ENCODE measurements at places on chromosomes 6 and 20.
A peak's percentile ranks its signal among the peaks of the same experiment; 100 is the strongest.

GRCh38 chr20:62363920-62364851, 2.9 kb downstream of the LAMA5 start:
- no peak for DNase-seq

DNA sequence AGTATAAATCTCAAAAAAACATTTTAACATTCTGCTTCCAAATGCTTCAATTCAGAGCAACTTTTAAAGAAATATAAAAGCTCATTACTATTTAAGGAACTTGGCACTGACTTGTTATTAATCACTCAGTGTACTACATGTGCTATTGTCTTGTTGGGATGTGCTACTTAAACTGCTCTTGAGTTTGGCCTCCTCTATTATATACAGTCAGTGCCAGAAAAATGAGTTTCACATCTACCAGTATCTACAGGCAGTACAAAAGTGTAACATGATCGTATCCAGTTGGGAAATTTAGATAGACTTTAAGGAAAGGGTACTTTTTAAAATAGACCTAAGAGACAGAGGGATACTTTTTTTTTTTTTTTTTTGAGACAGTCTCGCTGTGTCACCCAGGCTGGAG, 627.3 kb upstream of the SLC35B3 start:
- peak; percentile 19 for DNase-seq

- DNase-seq, result peak; percentile 91
These were observed 57.6 kb downstream of the NOL4L start for GRCh38 chr20:32527447-32528055.

GRCh38 chr20:50325651-50326050, 135.0 kb downstream of the CEBPB start:
- DNase-seq, result no peak

DNA sequence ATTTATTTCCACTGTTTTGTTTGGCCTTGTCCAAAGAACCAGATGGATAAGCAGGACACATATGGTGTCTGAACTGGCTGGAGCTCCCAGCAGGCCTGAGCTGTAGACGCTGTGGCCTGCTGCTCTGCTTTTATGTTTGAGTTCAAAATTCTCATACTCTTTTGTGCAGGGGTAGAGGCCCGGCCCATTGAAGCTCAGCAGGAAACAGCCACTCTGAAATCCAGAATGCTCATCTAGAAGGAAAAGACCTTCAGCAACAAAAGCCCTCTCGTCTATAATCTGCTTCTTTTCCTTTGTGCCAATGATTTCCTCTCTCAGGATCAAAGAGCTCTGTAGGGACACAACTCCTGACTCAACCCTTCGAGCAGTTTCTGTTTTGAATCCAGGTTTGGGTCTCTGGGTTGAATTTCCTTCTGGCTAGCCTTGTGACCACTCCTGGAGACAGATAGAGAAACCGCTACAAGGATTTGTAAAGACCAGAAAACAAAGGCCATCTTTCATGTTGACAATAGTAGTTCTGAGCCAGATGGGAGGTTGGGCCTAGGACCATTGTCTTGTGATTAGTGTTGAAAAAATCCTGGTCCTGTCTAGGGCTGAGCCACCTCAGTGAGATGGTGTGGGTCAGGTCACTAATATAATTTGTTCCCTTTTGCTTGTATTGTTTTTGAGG, 446.7 kb downstream of the BCKDHB start:
- peak; percentile 93 for DNase-seq

GRCh38 chr6:55130806-55131324, 43.5 kb upstream of the HCRTR2 start:
- no peak for DNase-seq

- DNase-seq, result no peak
These were observed 77.8 kb downstream of the ESR1 start for GRCh38 chr6:151885234-151885633.

GRCh38 chr20:22100686-22101085, 395.2 kb downstream of the PAX1 start:
- no peak for DNase-seq

- no peak for DNase-seq
These were observed 6.0 kb downstream of the CLDN20 start for GRCh38 chr6:155269765-155270164.

GRCh38 chr6:151155095-151155494, 84.7 kb upstream of the AKAP12 start:
- no peak for DNase-seq

DNA sequence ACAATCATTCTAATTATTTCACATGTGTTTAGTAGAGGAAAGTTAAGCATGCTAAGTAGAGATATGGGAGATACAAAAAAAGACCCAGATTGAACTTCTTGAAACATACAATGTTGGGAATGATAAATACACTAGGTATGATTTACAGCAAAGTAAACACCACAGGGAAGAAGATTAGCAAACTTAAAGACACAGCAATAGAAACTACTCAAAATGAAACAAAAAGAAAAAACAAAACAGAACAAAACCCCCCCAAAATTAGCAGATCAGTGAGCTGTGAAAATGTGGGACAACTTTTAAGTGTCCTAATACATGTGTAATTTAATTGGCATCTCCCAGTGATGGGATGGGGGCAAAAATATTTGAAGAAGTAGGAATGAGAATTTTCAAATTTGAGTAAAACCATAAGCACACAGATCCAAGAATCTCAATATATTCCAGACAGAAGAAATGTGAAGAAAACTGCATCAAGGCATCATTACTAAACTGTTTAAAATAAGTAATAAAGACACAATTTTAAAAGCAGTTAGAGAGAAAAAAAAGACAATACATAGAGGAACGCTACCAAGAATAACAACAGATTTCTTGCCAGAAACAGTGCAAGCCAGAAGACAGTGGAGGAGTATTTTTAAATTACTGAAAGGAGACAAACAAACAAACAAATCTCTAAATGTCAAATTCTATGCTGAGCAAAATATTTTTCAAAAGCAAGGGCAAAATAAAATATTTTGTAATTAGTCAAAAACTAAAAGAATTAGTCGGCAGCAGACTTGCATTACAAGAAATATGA, 473.7 kb downstream of the QKI start:
- DNase-seq, result no peak

DNA sequence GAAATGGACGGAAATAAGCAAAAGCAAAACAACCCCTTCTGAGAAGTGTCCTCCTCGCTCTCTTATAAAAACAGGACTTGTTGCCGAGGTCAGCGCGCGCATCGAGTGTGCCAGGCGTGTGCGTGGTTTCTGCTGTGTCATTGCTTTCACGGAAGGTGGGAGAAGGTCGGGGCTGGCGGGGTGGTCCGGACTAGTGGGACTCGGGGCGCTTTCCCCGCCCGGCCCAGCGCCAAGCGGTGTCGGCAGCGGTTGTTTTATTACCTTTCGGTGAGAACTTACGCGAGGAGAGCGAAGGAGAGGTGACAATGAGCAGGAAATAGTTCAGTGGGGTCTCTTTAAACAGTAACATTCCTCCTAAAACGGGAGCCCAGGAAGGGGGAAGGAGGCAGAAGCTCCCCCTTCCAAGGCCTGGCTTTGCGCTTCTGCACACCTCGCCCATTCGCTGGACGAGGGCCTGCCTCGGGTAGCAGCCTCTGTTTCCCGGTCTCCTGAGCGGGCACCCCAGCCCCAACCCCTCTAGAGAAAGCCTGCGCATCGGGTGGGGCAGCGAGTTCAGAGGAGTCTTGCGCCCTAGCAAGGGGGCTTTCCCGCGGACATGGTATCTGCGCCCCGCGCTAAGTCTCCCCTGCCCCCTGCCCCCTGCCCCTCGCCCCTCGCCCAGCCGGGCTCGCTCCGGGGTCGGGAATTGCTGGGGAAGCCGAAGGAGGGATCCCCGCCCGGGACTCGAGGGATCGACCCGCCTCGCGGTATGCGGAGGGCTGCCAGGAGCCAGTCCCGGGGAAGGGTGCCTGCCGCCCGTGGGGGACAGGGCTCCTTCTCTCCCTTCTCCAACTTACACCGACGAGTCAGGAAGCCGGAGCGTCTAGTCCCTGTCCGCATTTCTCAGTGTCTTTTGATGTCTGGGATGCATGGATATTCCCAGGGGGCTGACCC, 1.2 kb upstream of the TBXT start:
- DNase-seq, result no peak

DNA sequence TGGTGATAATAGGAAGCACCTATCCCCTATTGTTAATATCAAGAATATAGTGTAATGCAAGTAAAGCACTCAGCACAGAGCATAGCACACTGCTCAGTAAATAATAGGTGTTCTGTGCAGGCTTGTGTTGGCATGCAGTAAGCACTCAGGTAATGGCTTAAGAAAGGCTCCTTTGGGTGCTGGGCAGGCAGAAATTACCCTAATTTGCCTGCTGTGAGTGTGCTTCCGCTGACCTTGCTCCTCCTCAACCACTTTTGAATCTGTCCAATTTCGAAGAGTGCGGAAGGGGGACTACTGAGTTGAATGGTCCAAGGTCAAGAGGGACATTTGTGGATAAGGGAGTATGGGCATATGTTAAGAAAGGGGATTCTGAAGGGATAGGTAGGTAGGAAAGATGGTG, 15.4 kb downstream of the SRSF3 start:
- DNase-seq, result no peak

DNA sequence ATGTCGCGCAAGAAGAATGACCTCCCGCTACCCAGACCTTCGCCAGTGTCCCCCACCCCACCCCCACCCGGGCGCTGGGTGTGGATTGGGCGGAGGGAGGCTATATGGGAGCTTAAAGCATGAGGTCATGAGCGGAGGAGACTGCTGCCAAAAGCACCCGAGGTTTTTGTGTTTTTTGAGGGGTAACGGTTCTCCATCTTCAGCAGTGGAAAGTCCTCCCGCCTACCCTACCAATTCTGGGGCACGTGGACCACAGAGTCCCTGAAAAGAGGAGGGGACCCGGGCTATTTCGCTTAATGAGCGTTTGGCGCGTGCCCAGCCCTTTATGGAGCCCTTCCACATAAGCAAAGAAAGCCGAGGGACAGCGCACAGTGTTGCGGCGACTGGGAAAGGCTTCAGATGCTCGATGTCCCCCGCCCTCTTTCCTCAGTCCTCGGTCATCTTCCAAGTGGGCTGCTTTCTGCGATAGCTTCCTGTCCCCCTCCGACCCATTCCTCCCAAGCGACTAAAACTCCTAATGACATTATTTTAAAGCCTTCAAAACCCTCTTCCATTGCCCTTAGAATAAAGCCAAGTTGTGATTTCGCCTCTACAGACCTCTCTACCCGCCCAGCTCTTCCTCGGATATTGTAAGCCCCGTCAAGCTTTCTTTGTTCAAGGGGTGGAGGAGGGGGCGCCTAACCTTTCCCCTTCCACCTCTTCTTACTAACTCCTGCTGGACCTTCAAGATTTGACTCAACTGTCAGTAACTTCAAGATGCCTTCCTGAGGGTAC, 2.1 kb upstream of the TRERF1 start:
- DNase-seq, result peak; percentile 91

DNA sequence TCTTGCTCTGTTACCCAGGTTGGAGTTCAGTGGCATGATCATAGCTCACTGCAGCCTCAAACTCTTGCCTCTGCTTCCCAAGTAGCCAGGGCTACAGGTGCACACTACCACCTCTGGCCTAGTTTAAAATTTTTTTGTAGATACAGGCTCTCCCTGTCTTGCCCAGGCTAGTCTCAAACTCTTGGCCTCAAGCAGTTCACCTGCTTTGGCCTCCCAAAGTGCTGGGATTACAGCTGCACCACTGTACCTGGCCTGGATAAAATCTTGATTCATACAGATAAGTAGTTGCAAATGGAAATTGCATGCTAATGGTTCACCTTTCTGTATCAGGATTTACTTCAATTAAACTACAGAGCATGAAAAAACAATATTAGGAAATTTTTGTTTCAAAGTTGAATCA, 4.2 kb downstream of the CD2AP start:
- peak; percentile 33 for DNase-seq

DNA sequence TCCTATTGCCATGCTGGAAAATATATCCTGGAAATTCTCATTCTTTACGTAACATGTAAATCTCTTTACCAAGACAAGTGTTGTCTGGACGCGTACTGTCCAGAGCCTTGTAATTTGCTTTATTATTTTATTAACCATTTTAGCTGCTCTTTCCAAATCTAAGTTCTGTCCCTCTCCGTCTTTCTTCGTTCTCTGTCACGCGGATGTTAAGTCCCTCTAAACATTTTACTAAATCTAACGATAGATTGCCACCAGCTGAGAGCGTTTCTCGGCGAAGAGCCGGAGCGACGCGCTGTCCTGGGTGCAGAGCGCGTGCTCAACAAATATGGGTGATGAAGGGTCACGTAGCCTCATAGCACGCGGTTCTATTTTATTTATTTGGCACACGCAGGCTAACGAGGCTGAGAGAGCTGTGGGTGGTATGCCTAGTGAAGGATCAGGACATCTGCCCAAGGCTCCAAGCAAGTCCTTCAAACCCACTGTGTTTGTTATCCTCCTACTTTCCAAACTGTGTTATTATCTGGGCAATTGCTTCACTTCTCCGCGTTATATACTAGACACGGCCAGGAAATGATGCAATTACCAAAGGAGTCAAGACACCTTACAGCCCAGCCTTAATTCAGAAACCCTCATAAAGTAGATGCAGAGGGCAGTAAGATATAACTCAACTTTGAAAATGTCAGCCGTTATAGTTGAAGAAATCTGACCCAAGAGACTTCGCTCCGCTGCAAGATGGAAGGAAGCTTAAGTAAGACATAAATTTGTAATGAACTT, 10.0 kb upstream of the NCOA7 start:
- peak; percentile 92 for DNase-seq

DNA sequence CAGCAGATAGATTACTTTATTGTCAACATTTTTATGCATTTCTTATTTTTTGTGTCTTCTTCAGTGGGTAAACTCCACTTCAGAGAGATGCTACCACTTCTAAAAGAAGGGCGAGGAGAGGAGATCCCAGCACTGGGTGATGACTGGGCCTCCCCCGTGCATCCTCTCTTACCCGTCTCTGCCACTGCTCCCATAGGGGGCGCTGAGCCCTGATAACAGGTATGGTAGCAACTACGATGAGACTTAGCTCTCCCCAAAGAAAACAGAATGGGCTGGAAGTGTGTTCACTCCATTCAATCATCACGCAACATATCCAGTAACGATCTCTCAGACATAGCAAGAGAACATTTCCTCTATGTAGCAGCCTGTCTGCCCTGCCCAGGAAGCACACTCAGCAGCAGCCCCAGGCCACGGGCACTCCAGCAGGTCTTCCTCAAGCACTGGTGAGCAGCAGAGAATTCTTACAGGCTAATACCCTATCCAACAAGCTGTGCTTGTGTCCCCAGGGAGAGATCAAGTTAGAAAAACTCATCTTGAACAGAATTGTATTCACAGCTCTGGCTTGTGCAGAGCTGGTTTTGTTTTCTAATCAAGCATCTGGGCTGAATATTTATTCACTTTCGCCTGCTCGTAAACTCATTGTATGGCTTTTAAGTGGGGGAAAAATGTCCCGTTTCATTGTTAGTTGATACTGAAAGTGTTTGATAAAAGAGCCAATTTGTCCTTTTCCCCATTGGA, 533.1 kb upstream of the CDH4 start:
- peak; percentile 4 for DNase-seq

All from NCI-H69 (cell line).